ENCODE measurements at places on chromosomes 4 and X. TPM values are rescaled to one million over a fixed set of nuclear protein-coding genes. Genes with fewer than 3 reads are reported as not detected.

NOX1 gene
- not detected for total RNA-seq

DNA sequence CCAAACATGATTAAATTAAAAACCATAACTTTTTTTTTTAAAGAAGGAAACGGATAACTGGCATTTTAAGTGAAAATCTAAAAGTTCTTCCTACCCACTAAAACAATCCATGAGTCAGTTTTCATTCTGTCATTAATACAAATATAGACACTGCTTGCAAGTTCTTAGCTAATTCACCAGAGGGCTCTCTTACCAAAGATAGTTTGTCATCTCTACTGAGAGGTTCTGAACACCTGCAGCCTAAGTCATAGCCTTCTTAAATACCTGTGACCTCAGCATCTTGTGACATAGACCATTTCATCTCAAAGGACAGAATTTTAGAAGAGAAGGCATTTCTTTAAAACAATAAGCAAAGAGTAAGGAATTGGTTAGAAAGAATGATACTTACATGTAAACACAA is 65.3 kb upstream of the FAM120C start:
- no peak for DNase-seq

GRCh38 chr4:118356731-118357130 is 3.9 kb upstream of the PRSS12 start:
- no peak for DNase-seq

GRCh38 chr4:156718226-156718625 is 253.4 kb downstream of the PDGFC start:
- DNase-seq = no peak

ANXA5 gene
- 188 TPM for total RNA-seq

- DNase-seq = no peak
Measured at GRCh38 chr4:70838204-70838603, 1.5 kb downstream of the GRSF1 start.

GRCh38 chrX:123713434-123713833 is 19.4 kb downstream of the THOC2 start:
- DNase-seq = no peak

All from Peyer's patch (tissue), 4 donors.